ENCODE measurements at places on chromosomes 2 and 18. TPM values are rescaled to one million over a fixed set of nuclear protein-coding genes. Genes with fewer than 3 reads are reported as not detected.

DNA sequence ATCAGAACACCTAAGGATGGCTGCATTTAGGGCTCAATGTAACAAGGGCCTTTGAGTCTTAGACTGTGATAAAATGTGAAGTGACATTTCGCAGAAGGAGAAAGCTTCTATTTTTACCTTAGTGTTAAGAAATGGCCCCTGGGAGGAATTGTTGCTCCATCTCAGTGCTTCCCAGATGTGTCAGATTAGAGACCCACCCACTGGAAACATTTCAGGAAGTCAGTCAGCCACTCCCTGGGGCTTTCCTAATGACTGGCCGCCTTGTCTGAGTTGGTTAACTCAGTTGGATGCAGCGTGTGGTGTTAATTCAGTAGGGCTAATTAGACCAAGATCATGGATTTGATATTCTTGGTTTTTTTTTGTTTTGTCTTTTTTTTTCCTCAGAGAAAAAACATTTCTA is 355.9 kb downstream of the PIK3C3 start:
- H3K27ac ChIP-seq, result no peak overlapping the region
- peaks cover 4% of the 10 kb centered on the region for H3K4me1 ChIP-seq
- DNase-seq, result no peak
- no peak overlapping the region for H3K4me3 ChIP-seq
- H3K27me3 ChIP-seq, result no peaks in the 10 kb centered on the region

- DNase-seq, result no peak
- peaks cover 32% of the 10 kb centered on the region for H3K4me1 ChIP-seq
- no peaks in the 10 kb centered on the region for H3K27me3 ChIP-seq
Observed at GRCh38 chr2:197937814-197938213, 133.4 kb downstream of the PLCL1 start.

The ERMN gene
- 0.22 TPM for total RNA-seq

GRCh38 chr2:55901941-55902340 is 21.6 kb downstream of the EFEMP1 start:
- no peak overlapping the region for H3K4me3 ChIP-seq
- peaks cover 7% of the 10 kb centered on the region for H3K36me3 ChIP-seq
- peaks cover 11% of the 10 kb centered on the region for H3K4me1 ChIP-seq
- no peak overlapping the region for H3K27ac ChIP-seq

DNA sequence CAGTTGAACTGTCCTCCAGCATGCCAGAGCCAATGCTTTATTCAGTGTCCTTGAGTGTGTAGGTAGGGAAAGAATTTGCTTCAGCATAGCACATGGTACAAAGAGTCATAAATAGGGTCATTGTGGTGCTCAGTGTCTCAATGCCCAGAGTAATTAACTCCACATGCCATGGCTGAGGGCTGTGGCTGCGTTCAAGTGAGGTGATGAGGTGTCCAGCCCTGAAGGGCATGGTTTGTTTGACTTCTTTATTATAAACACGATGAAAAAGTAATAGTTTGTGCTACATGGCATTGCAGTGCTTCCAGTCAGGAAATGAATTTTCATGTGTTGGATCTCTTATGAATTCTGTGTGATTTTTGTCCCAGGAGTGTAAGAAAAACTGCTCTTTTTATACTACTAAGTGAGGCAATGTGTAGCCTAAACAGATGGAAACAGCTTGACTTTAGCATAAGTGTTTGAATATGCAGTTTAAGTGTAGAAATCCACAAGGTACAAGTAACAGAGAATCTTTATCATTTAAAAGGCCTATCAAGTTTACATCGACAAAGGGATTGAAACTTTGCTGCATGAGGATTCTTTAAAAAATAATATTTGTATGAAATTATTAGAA is 507.9 kb upstream of the CDH2 start:
- peaks cover 10% of the 10 kb centered on the region for H3K4me1 ChIP-seq
- no peak for DNase-seq
- H3K27me3 ChIP-seq, result no peaks in the 10 kb centered on the region
- no peak overlapping the region for H3K4me3 ChIP-seq
- no peak overlapping the region for H3K27ac ChIP-seq
- H3K36me3 ChIP-seq, result no peaks in the 10 kb centered on the region

GRCh38 chr2:38515155-38516074 is 87.3 kb downstream of the HNRNPLL start:
- no peaks in the 10 kb centered on the region for H3K4me1 ChIP-seq
- no peak for DNase-seq
- no peaks in the 10 kb centered on the region for H3K36me3 ChIP-seq
- H3K4me3 ChIP-seq, result no peak overlapping the region

- H3K27me3 ChIP-seq, result no peaks in the 10 kb centered on the region
- no peak for DNase-seq
- H3K27ac ChIP-seq, result no peak overlapping the region
- H3K36me3 ChIP-seq, result no peaks in the 10 kb centered on the region
Observed at GRCh38 chr2:1976728-1977416, 232.6 kb upstream of the PXDN start.

The GALNT5 gene
- total RNA-seq, result 1.2 TPM

GRCh38 chr2:3094318-3094717 is 283.3 kb downstream of the EIPR1 start:
- H3K4me1 ChIP-seq, result peaks cover 10% of the 10 kb centered on the region
- no peak overlapping the region for H3K4me3 ChIP-seq
- H3K36me3 ChIP-seq, result no peaks in the 10 kb centered on the region
- H3K27me3 ChIP-seq, result no peaks in the 10 kb centered on the region
- no peak overlapping the region for H3K27ac ChIP-seq

GRCh38 chr18:58080451-58080850 is 36.4 kb downstream of the NEDD4L start:
- no peak for DNase-seq
- H3K27ac ChIP-seq, result peak overlapping the region; percentile 62
- H3K36me3 ChIP-seq, result peaks cover 18% of the 10 kb centered on the region
- peaks cover 7% of the 10 kb centered on the region for H3K4me1 ChIP-seq
- H3K4me3 ChIP-seq, result no peak overlapping the region
- no peaks in the 10 kb centered on the region for H3K27me3 ChIP-seq

The PLEKHH2 gene
- total RNA-seq, result 10.4 TPM

DNA sequence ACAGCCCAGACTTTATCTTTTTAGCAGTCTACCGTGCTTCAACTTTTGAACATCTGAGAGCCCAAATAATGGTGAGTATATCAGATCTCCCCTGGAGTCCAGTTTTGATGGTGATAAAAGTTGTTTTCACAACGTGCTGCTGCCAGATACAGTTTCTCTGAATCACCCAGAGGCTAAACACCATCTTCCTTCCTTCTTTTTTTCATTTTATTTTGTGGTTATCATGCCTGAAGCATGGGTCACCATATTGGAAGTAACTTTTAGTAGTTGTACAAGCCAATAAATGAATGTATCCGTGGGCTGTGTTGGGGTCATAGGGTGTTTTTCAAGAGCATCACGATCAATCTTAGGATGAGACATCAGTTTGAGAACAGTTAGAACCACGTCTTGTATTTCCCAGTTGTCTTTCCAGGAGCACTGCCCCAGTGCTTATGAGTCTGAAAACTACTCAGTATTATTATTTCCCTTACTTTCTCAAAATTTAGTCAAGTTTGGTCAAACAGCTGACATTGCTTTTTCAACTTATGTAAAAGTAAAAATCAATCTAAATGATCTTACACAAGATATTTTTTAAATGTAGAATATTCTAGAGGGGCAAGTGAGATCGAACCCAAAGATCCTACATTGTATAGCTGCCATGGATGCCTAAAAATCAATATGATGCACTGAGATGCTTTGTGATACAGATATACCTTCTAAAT is 311.4 kb downstream of the CTNNA2 start:
- no peak overlapping the region for H3K27ac ChIP-seq
- H3K4me3 ChIP-seq, result no peak overlapping the region
- H3K4me1 ChIP-seq, result no peaks in the 10 kb centered on the region
- peaks cover 5% of the 10 kb centered on the region for H3K27me3 ChIP-seq
- no peaks in the 10 kb centered on the region for H3K36me3 ChIP-seq

DNA sequence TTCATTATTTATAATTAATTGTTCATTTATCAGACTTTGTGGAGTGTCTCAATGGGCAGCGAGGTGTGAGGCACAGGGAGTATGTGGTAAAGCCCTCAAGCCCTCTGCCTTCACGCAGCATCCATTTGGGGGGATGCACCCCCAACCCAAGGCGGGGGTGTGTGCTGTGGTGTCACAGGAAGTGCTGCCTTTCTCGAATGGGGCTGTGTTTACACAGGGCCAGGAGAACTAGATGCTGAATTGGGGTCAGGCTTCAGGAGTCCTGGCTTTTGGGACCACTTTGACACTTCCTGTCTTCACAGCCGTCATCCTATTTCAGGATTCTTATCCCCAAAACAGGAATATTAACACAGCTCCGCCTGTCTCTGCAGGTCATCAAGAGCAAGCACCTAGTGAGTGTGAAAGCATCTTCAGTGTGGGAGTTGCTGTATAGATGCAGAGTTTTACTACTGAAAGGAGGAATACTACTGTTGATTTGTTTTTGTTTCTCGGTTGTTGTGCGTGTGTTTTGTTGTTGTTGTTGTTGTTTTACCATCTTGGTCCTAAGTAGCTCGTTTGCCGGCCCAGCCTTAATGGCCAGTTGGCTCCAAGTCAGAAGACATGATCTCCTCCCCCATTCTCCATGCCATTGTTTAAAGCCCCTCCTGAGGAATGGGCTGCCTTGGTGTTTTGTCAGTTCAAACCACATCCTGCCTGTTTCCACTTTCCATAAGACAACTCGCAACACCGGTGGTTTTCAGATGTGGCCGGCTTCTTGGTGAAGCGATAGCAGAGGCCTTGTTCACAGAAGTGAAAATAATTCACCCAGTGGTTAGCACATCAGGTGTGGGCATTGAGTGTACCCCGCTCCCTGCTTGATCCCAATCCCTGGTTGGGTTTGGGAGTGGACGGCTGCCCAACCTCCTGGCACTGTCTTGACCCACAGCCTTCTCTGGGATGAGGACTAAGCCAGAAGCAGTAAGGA is 221.3 kb downstream of the BCL2 start:
- no peak for DNase-seq
- no peak overlapping the region for H3K27ac ChIP-seq
- peaks cover 3% of the 10 kb centered on the region for H3K27me3 ChIP-seq
- H3K4me1 ChIP-seq, result peaks cover 18% of the 10 kb centered on the region
- no peaks in the 10 kb centered on the region for H3K36me3 ChIP-seq
